ENCODE measurements at places on chromosomes 7 and 10.

DNA sequence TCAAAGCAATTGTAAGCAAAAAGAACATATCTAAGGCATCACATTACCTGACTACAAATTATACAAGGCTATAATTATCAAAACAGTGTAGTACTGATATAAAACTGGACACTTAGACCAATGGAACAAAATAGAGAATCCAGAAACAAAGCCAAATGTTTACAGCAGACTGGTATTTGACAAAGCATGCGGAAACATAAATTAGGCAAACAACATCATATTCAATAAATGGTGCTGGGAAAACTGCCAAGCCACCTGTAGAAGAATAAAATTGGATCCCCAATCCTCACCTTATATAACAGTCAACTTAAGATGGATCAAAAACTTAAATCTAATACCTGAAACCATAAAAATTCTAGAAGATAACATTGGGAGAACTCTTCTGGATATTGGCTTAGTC, 240.8 kb upstream of the POM121L12 start:
- DNase-seq: no peak

GRCh38 chr10:14311206-14311957, 19.3 kb downstream of the FRMD4A start:
- no peak for DNase-seq

DNA sequence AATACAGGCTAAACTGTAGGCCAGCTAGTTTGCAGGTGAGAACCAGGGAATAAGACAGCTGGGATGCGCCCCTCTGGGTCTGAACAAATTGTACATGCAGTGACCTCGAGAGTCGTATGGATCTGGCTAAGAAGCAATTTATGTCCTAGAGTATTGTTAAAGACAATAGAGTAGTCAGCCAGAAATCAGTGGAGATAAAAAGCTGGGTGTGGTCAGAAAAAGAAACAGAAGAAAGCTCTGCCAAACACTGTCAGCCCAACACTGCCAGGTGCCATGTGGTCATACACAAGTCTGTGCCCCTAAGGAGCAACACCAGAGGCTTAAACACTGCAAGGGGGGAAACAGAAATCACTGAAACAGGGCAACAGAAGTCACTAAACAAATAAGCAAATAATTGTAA, 62.2 kb downstream of the CNOT4 start:
- DNase-seq: no peak

DNA sequence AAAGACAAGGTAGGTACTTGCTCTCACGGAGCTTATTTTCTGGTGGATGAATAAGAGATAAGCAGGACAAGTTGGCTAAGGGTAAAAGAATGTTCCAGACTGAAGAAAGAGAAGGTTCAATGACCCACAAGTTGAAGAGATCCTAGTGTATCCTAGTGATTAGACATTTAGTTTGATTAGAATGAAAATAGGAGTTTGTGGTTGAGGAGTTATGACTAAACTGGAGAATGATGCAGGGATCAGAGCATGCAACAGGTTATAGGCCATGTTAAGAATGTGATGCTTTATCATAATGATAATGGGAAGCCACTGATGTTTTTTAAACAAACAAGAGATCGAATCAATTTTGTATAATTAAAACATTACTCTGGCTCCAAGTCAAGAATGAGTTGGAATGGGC, 357.2 kb downstream of the HPSE2 start:
- peak; percentile 3 for DNase-seq

GRCh38 chr10:44581996-44582395, 197.1 kb upstream of the CXCL12 start:
- no peak for DNase-seq

DNA sequence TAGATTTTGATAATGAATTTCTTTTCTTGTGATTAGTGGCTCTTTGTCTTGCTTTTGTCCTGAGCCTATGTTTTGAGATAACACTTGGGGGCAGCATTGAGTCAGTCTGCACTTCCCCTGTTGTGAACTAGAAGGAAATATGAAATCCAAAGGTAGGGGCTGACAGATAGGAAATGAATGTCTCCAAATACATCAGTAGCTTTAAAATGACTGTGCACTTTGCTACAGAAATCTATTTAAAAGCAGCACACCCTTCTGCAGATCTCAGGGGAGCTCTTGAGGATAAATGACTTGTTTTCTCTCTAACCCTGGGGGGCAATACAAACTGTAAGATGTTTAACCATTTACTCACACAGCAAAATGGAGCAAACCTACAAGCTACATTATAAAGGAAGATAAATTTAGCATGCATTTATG, 176.0 kb upstream of the MYO3A start:
- DNase-seq: peak; percentile 60

DNA sequence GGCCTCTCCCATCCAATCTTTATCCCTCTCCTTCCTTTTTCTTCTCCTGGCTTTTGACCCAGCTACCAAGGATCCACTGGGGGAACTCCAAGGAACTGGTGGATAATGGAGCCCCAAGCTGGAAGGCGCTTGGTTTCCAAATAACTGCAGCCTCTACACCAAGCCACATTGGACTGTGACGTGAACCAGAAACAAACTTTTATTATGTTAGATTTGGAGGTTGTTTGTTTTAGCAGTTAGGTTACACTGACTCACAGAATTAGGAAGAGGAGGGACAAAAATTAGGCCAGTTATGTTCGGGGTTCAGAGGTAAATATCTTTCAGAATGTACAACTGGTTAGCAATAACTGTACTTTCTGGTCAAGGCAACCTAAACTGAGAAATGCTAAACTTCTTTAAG, 21.3 kb upstream of the ANK3 start:
- DNase-seq: no peak

DNA sequence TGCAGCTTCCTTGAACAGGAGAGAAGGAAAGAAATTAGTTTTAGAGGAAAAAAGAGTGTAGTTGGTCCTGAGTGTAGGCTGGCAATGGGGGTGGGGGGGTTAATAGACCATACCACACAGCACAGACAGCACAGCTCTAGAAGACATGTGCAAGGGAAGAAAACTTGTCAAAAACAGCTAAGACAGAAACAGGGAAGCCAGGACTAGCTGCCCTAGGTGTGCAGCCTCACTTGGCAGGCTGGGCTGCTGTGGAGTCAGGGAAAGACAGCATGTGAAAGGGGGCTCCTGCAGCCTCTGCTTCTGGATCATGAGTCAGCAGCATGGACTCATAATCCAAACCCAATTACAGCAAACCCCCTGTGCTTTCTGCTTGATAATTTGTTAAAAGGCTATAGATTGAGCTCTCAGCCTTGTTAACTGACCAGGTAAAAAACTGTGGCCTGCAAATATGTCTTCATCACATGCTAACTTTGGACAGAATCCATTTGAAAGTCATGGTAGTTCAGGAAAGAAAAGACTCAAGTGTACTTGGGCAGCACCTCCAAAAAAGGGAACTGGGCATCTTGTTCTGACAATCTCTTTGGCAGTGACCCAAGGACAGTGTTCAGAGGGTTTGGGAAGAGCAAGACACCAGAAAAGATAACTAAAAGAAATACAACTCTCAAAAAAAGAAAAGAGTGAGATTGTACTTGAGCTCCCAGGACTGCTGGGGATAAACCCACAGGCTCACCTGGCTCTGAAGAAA, 142.2 kb upstream of the VWC2 start:
- DNase-seq: peak; percentile 9

DNA sequence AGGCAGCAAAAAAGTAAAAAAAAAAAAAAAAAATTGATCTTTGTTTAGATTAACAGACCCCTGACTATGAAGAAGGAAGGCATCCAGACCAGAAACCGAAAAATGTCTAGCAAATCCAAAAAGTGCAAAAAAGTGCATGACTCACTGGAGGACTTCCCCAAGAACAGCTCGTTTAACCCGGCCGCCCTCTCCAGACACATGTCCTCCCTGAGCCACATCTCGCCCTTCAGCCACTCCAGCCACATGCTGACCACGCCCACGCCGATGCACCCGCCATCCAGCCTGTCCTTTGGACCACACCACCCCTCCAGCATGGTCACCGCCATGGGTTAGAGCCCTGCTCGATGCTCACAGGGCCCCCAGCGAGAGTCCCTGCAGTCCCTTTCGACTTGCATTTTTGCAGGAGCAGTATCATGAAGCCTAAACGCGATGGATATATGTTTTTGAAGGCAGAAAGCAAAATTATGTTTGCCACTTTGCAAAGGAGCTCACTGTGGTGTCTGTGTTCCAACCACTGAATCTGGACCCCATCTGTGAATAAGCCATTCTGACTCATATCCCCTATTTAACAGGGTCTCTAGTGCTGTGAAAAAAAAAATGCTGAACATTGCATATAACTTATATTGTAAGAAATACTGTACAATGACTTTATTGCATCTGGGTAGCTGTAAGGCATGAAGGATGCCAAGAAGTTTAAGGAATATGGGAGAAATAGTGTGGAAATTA, 19.4 kb downstream of the GATA3 start:
- peak; percentile 37 for DNase-seq

DNA sequence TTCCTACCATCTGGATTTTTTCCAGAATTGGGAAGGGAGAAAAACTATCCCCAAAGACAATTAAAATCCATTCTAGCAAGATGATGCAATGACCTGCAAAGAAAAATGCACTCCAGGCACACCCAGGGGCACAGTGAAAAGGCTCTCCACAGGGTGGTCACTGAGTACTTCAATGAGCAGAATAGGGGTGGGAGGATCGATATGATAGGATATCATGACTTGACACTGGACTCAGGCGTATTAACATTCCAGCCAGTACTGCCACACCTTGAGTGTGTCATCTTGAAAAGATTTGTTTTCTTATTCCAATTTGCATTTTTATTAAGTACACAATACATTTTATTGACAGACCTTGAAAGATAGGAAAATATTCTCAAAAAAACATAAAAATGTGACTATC, 132.2 kb downstream of the ZNF37A start:
- DNase-seq: no peak

GRCh38 chr10:101576211-101576863, 11.7 kb downstream of the POLL start:
- DNase-seq: no peak

- DNase-seq: no peak
These were observed 126.9 kb upstream of the BTBD16 start for GRCh38 chr10:122144199-122144598.

DNA sequence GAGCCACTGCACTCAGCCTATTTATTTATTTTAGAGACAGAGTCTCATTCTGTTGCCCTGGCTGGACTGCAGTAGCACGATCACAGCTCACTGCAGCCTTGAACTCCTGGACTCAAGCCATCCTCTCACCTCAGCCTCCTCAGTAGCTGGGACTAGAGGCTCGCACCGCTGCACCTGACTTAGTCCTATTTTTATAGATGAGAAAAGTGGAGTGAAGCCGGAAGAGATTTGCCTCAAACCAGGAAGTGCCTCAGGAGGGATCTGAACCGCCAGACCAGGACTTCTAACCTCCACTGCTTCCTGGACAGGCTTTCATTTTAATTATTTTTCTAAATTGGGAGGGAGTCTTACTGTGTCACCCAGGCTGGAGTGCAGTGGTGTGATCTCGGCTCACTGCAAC, 17.5 kb upstream of the CLIP2 start:
- no peak for DNase-seq

DNA sequence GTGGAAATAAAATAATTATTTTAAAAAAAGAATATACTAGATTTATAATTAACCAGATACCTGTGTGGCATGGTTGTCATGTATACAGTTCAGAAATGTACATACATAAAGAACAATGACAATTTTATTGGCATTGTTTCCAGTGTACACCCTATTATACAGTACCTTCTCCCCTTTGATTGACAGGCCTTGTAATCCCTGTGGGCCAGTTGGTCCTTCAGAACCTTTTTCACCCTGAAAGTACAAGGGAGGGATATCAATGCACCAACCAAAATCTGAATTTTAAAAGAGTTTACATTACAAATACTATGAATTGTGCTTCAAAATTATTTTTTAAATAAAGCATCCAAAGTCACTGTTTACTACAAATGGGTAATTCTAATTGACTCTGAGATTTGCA, 61.2 kb downstream of the COL28A1 start:
- no peak for DNase-seq

- no peak for DNase-seq
These were observed 35.2 kb downstream of the ATOH7 start for GRCh38 chr10:68196701-68197100.

GRCh38 chr10:11439523-11440053, 171.9 kb downstream of the USP6NL start:
- DNase-seq: no peak

DNA sequence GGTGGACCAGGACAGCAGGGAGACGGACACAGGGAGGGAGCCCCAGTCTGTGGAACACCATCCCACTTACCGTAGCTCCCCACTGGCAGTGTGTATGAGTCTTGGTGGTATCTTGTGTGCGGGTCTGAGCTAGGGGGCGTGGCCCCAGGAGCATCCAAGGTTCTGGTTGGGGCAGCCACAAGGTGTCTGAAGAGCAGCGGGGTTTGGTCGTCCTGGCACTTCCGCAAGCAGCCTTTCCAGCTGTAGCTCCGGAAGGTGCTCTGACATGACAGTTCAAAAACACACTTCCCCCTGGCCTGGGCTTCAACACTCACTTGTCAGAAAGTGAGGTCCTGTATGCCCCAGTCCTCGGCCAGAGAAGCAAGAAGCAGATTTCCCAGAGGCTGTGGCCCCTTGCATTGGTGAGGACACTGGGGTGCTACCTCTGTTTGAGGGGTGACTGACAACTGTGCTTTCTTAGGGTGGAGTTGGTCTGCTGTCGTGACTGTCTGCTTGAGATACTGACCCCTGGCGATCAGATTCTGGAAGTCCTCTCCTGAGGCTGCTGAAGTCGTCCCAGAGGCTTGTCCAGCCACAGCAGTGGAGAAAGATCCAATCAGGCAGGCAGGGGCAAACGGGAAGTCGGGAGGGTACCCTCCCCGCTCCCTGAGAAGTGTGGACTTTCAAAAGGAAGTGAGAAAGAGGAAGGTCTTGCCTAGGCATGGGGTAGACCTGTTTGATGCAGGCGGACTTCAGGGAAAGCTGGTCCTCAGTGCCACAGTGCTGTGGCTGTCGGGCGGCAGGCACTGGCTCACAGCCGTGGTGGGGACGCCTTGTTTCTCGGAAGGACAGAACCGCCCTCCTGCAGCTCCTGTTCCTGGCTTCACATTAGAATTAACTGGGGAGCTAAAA, 51.4 kb upstream of the PFKFB3 start:
- DNase-seq: peak; percentile 93

DNA sequence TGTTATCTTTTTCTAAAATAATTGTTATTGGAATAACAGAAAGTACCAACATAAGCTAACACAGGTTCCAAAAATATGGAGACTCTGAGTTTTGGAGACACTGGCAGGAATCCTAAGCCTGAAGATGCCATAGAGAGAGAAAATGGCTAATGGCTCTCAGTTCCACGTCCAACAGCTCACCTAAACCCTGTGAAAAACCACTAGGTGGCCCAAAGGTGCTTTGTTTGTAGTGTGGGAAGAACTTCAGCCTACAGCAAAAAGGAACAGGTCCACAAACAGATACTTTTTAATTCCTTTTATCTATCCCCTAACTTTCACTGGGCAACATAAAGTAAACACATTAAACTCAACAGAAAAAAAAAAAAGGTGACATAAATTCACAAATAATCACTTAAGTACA, 272.3 kb downstream of the SEMA3D start:
- DNase-seq: no peak

Measured in suppressor macrophage treated with lipopolysaccharide for 1 hour (primary cell).